ENCODE measurements at places on chromosomes 2 and 18.

DNA sequence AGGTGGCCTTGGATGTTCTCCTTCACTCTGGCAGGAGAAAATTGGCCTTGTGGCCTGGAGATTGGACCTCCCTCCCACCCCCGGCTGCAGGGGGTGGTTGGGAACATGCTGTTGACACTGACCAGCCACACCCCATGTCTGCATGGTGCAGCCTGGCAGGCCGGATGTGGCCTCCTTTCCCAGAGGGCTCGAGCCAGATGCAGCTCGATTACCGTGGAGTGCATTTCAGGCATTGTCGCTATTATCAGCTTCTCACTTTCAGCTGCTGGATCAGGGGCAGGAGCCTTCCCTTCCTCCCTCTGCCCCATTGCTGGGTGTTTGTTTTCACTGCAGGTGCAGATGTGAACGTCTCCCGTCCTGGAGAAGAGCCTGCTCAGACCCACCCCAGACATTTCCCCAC is 211.0 kb upstream of the SIX2 start:
- no peak for DNase-seq

- no peak for DNase-seq
Measured at GRCh38 chr2:54671875-54672589, 51.4 kb upstream of the EML6 start.

DNA sequence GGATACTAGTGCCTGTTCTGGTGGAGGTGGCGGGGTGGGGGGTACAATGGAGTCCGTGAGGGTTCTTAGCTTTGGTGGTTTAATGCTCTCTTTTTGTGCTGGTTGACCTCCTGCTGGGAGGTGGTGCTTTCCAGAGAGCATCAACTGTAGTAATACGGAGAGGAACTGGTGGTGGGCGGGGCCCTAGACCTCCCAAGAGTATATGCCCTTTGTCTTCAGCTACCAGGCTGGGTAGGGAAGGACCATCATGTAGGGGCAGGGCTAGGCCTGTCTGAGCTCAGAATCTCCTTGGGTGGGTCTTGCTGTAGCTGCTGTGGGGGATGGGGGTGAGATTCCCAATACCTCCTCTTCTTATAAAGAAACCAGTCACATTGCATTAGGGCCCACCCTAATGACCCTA is 27.1 kb downstream of the CAMKMT start:
- DNase-seq: no peak

DNA sequence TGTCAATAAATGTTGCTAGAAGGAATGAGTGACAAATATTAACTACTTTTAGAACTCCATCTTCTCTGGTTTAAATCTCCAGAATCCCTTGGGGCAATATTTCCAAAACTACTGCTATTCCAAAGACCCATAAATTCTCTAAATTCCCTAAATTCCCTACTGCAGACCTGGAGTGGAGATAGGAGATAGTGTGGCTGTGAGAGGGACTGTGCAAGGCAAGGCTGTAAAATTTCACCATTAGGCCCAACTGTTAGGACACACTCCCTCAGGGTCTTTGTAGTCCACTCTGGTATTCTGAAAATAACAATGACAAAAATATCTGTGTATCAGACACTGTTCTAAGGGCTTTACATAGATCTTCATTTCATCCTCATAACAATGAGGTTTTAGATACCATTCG is 67.9 kb downstream of the MYL12B start:
- DNase-seq: no peak
